Small intestine (tissue), 16 donors: ENCODE measurements at places on chromosomes 2 and 18. TPM values are rescaled to one million over a fixed set of nuclear protein-coding genes. Genes with fewer than 3 reads are reported as not detected.

DNA sequence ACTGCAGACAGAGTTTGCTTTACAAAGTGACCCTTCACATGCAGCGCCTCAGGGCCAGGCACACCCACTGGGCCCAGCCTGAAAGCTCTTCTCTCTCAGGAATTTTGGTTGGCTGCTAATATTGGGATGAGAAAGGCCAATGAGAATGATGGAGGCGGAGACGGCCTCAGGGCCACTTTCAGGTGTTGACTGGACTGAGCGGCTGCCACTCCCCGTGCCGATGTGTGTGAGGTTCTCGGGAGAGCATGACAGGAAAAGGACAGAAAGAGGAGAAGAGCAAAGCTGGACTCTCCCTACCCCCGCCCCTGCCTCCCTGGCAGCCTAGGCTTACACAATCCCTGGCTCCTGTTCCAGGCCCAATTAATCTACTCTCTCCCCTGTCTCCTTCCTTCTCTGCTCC, 155.7 kb downstream of the CELF4 start:
- no peak for DNase-seq

GRCh38 chr2:120666433-120666832, 69.2 kb upstream of the GLI2 start:
- no peak for DNase-seq

- no peak for DNase-seq
These were observed 130.1 kb upstream of the SP5 start for GRCh38 chr2:170585067-170585466.

GRCh38 chr18:73645160-73645715, 502.4 kb downstream of the FBXO15 start:
- DNase-seq: no peak

DNA sequence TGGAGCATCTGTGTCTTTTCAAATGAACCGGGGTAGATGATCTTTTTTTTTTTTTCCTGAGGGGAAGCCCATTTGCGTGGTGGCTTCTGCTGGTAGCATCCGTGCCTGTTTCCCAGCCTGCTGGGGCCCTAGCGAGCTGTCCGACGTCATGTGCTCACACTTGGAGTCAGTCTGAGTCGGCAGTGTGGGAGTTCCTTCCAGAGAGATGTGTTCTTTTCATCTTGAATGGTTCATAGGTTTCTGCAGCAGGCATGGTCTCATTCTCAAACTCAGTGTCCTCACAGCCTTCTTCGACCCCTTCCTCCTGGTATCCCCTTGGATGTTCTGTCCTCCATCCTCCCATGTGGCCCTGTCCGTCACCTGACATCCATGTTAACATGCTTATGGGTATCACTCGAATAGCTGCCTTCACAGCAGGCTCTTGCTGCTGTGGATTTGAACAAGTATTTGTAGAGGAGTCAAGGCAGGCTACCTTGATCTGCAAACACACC, 51.0 kb downstream of the LDLRAD4 start:
- DNase-seq: no peak

GRCh38 chr18:48826806-48827205, 124.0 kb downstream of the SMAD7 start:
- peak; percentile 72 for DNase-seq

DNA sequence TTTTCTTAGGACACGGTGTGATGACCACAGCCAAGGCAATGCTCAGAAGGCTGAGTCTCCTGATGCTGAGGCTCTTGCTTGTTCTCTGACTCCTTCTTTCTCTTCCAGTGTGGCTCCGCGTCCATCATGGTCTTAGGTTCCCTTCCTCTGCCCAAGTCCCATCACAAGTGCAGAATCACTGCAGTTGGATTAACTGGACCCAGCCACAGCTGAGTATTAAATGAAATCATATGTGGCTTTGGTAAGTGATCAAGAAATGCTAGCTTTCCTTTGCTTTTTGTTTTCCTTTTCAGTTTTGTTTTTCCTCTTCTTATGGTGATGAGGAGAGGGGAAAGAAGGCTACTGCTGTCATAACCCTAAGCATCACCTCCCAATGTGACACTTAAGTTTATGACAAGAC, 375.8 kb downstream of the INSIG2 start:
- no peak for DNase-seq

DNA sequence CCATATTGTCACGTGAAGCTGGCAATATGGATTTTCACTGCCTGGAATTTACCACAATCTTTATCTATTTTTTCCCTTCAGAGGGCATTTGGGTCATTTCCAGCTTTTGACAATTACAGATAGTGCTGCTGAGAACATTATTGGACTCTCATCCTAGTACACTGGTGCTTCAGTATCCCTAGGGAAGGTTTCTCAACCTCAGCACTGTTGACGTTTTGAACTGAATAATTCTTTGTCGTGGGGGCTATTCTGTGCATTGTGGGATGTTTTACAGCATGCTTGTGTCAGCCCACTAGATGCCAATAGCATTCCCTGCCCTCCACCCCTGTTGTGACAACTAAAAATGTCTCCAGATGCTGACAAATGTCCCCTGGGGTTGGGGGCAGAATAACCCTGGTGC, 185.7 kb downstream of the TPGS2 start:
- DNase-seq: no peak

DNA sequence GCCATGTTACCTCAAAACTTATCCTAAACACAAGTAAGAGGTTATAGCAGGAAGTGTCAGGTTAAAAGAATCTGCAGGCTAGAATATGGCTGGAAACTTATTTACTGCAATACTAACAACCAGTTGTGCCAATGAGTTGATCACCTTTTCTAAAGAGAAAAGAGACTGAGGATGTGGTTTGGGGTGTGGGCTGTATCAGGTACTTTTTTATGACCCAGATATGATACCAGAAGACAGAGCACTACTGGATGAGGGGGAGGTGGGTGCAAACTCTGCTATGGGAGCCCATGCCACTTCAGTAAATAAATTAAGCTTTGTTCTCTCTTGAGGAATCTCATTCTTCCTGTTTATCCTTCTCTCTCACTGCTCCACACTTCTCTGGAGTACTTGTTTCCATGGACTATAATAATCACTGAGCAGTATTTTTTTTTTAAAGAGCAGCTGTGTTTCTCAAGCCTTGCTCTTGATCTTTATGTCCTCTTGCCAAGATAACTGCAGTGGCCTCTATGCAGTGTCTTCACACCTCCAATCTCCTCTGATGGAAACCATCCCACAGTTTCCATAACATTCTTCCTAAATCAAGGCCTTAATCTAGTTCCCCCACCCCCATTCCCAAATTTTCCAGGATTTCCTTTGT, 51.2 kb upstream of the NOSTRIN start:
- DNase-seq: no peak

DNA sequence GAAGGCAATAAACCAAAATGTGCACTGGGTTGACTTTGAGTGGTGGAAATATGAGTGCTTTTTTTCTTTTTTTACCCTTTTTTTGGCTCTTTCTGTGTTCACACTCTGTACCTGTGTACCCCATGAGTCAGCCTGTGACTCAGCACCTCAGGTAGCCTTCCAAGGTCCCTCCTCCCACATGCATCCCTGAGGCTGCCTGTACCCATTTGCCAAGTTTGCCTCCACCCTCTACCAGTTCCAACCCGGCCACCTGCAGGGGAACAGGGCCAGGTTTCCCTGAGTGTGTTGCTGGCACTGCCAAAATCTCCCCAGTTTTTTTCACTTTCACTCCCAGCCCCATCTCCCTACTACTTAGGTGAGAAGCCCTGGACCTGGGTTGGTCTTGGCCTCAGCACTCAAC, 14.0 kb downstream of the CXCR1 start:
- no peak for DNase-seq

- DNase-seq: no peak
These were observed 17.6 kb upstream of the AGFG1 start for GRCh38 chr2:227454323-227454860.

DNA sequence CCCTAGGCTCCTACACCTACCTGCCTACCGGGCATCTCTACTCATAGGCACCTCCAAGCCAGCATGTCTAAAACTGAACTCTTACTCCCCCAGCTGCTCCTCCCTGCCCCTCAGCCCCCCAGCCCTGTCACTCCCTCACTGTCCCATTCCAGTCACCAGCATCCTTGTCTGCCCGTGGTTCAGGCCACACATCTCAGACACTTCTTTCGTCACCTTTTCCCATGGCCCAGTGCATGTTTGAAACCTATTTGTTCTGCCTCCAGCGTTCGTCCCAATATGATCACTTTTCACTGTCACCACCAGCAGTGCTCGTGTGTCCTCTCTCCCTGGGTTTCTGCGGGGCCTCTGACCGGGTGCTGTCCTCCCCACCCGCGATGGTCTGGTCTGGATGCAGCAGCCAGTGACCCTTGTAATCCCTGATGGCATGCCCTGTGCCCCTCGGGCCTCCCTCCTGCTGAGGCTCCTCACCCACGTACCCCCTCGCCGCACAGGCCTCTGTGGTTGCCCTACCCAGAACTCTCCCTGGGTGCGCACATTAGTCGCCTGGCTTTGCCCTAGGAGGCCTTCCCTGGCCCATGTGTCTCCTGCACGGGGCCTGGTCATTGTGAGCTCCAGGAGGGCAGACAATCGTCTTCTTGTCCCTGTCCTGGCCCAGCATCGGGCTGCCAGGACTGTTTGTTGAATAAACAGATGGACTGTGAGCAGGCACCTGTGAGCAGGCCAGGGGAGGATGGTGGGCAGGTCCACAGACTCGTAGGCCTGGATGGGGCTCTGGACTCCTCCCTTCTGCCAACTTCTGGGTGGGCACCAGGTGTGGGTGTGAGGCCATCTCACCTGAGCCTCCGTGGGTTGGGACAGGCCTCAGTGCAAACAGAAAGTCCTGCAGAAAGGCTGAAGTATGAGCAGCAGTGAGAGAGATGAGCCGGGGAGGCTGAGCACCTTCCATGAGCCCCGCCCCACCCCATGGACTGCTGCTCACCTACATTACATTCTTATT, 15.5 kb downstream of the LDLRAD4 start:
- DNase-seq: peak; percentile 15

GRCh38 chr2:193539188-193539587, 1344.5 kb upstream of the TMEFF2 start:
- no peak for DNase-seq

GRCh38 chr2:190505696-190506095, 28.8 kb downstream of the NEMP2 start:
- no peak for DNase-seq

DNA sequence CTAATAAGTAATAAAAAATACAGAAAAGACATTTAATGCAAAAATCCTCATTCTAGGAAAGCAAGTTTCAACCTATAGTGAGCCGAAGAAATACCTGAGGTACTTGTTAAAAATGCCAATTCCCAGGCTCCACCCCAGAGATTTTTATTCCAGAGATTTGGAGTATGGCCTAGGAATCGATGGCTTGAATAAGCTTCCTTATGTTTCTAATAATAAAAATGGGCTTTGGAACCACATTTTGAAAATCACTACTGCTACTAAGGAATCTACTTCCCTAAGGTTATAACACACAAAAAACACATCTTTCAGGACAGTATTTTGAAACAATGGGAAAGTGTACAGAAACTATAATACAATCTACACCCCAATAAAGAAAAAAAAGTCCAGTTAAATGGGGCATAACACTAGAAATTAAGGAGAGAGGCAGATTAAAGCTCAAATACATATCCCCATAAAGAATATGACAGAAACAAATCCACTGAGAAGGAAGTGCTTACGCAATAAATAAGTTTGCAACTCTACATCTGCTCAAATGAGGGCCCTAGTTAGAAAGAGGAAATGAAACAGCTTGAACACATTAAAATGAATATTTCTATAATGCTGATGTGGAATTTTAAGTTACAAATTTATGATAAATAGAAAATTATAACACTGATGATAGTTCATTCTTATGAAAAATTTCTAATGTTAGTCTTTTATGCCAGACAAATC, 103.7 kb downstream of the EPB41L3 start:
- no peak for DNase-seq

DNA sequence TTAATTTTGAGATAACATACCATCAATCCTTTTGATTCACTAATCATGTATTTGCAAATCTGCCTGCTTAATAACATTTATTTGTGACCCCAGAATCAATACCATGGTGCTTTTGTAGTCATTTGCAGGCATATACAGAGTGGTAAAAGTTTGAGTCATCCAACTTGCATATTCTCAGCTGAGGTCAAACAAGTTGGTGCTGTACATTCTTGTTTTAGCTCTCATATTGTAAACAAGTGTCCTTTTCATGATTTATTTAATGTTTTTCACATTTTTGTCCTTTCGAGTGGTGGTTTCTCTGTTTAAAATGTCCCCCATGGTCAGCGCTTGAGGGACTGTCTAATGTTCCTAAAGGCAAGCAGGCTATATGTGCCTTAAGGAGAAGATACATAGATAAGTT, 17.5 kb downstream of the RAB27B start:
- no peak for DNase-seq

- DNase-seq: no peak
These were observed 167.7 kb downstream of the CAMKMT start for GRCh38 chr2:44529448-44529847.

DNA sequence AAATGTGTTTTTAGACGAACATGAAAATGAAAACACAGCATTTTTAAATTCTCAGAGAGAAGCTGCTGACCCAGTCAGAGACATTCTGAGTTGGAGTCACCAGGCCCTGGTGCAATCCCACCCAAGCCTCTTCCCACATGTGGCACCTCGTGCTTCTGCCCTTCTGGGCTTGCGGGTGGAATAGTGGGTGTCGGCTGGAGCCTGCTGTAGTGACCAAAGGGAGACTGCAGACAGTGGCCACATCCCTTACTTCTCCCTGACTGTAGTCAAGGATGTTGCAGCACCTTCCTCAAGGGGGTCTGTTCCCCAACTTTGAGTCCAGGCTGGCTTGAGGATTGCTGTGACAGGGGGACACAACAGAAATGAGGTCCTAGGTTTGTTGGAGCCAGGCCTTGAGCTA, 104.4 kb upstream of the GLI2 start:
- no peak for DNase-seq

DNA sequence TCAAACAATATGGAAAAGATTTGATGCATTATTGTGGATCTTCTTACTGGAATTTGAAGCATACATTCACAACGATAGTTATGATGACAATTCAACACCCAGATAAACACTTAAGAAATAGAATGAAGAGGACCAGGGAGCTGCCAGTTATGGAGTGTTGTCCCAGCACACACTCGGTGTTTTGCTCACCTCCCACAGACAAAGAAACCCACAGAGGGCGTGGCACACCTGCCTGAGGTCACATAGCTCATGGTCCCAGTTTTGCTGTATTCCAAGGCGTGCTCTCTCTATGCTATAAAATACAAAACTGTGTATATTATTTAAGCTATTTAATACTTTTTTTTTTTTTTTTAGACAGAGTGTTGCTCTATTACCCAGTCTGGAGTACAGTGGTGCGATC, 31.1 kb downstream of the EFR3B start:
- no peak for DNase-seq

- no peak for DNase-seq
These were observed 97.4 kb upstream of the CCDC195 start for GRCh38 chr2:224813578-224813977.

The GREB1L gene
- under 0.01 TPM for polyA plus RNA-seq

The AQP12A gene
- polyA plus RNA-seq: 4.6 TPM

The COLEC12 gene
- 5.4 TPM for polyA plus RNA-seq

The UGT1A8 gene
- 13.6 TPM for polyA plus RNA-seq

The CD8A gene
- 13.0 TPM for polyA plus RNA-seq

The SGPP2 gene
- 19.1 TPM for polyA plus RNA-seq

The SESTD1 gene
- 10.9 TPM for polyA plus RNA-seq

The RAB17 gene
- 52.8 TPM for polyA plus RNA-seq

The PTRHD1 gene
- polyA plus RNA-seq: 42.9 TPM

The KLHL41 gene
- polyA plus RNA-seq: 2.7 TPM

The CCDC121 gene
- 2.0 TPM for polyA plus RNA-seq
